ENCODE measurements at places on chromosomes 3 and 15. TPM values are rescaled to one million over a fixed set of nuclear protein-coding genes. Genes with fewer than 3 reads are reported as not detected.

DNA sequence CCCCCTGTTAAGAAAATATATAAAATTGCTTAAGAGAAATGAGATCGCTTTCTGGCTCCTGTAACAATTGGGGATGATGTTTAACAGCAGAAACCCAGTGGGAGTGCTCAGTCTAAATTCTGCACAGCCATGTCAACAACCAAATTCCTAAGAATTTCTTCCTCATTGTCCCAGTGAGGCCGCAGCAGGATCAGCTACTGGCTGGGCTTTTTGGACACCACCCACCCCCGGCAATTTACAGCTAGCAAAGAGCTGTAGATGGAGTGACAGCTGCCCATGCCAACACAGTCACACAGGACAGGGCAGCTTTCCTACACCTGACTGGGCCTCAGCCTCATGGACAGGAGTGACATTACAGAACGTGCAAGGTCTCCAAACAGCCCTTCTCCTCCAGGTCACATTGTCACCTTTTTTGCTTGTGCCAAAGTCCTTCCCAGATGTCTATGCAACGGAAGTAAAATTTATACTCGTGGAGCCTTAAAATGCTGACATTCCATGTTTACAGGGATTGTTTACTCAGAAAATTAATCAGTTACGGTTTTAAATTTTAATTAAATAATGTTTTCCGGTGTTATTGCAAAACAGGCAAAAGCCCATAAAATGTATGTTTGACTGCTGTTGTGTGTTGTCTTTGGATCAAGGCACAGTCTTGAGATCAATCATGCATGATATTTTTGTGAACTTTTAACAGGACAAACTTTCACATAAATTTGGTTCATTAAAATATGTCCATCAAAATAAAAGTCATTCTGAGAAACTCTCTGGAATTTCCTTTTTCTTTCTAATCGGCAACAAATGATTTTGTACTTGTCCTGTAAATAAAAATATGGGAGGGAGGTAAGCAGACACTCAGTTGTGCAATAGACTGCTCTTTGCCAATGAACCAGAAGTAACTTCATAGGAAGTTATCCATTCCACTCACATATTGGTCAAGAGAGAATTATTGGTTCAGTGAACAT, 943.2 kb downstream of the MCTP2 start:
- DNase-seq = peak; percentile 15

GRCh38 chr15:41946970-41947369, 25.4 kb downstream of the EHD4 start:
- no peak for DNase-seq

DNA sequence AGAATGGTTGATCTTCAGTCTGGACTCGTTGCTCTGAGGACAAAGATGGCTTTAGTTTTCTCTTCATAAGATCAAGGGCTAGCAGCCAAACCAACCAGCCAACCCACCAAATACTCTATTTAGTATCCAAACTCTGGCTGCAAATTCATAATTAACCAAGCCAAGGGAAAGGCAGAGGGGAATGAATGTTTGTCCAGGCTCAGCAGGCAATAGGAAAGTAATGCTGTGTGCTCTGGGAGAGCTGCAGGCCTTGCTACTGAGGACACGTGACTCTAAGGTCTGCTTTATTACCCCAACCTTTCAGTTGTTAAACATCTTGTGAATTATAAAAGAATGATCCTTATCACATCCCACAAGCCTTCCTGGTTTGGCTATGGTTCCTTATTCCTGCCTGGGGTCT, 52.3 kb upstream of the GALNT15 start:
- peak; percentile 28 for DNase-seq

- DNase-seq = no peak
Measured at GRCh38 chr15:76328958-76329357, 7.6 kb upstream of the ISL2 start.

DNA sequence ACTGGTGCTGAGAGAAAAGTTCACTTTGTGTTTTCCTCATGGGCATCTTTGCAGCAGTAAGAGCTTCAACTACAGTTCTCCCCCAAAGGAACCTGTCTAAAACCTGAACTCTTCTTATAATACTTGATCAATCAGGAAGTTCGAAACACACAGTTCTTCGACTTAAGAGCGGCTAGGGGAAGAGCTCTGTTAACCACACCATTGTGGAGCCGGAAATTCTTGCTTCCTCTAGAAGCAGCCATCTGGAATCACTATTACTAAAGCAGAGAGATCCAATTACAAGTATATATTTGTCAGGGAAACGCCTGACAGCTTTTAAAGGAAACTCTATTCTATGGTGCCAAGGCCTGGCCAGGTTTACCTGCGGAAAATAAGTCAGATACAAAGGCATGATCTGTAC, 337.3 kb upstream of the CBLB start:
- DNase-seq = peak; percentile 89

DNA sequence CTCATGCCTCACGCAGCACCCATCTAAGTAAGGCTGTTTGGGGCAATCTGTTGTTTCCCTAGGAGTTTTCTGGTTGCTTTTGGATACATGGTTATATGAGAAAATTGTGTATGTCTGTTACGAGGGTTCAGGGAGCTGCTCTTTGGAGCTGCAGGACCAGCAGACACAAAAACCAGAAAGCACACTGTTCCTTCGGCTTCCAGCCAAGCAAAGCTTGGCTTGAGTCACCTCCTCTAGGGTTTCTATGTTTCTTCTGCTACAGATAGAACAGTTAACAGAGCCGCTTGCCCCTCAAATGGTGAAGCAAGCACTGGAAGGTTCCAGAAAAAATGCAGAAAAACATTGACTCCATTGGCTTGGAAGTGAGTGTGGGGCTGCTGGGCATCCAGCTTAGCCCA, 49.2 kb upstream of the CTDSPL start:
- DNase-seq = no peak

- DNase-seq = no peak
Measured at GRCh38 chr15:56980473-56980872, 62.0 kb downstream of the TCF12 start.

GRCh38 chr3:39550354-39551051, 83.0 kb downstream of the MOBP start:
- no peak for DNase-seq

DNA sequence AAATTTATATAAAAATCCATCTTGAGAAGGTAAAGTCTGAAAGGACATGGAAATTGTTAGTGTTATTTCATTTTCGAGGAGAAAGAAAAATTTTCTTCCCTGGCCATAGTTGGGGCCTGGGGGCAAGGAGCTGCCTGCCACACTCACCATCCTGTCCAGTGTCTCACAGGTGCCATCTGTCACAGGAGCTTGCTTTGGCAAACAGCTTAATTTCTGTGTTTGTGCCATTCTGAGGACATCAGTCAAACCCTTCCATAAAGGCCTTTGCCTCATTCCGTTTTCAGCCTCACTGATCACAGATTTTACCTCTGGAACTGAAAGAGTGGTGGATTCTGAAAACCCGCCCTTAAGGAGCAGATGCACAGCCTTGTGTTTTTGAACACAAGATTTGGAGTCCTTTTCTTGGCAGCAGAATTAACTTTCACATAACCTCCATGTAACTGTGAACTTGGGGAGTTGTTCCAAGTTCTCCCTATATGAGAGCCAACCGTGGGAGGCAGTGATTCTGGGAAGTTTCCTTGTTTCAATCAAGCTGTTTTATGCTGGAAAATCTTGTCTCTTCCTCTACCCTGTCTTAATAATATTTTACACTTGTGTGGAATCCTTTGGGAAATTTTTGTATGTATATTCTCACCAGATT, 254.7 kb downstream of the CACNA2D3 start:
- no peak for DNase-seq

DNA sequence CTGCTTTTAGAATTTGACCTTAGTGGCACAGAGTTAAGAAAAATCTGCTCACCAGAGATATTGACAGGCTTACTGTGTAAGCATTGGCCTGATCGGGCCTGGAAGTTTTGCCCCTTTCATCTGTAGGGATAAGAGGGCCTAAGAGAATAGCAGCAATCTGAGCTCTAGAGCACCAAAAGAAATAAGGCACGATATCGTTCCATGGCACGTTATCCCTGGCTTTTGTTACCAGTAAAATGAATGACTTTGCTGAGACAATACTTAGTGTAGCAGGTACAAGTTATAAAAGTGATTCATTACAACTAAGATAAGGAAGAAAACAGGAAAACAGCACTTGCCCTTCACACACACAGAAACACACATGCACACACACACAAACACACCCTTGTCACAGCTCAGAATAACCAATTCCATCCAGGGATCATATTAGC, 5.0 kb downstream of the THBS1 start:
- DNase-seq = peak; percentile 46

DNA sequence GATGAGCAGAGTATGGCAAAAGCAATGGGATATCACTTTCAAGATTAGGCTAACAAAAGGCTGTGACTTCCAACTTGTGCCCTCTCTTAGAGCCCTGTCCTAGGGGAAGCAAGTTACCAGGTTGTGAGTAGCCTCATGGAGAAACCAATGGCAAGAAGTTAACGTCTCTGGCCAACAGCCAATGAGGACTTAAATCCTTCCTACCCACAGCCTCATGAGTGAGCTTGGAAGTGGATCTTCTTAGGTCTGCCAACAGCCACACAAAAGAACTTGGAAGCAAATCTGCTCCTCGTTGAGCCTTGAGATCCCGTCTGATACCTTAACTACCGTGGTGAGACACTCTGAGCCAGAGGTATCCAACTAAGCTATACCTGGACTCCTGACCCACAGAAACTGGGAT, 5.7 kb downstream of the NME9 start:
- no peak for DNase-seq

GRCh38 chr3:62475306-62475705, 102.0 kb upstream of the FEZF2 start:
- no peak for DNase-seq

- DNase-seq = no peak
Measured at GRCh38 chr3:121063628-121064027, 155.6 kb downstream of the STXBP5L start.

GRCh38 chr3:23071296-23071695, 131.8 kb upstream of the UBE2E2 start:
- peak; percentile 18 for DNase-seq

GRCh38 chr3:10753964-10754363, 62.1 kb upstream of the SLC6A11 start:
- peak; percentile 70 for DNase-seq

DNA sequence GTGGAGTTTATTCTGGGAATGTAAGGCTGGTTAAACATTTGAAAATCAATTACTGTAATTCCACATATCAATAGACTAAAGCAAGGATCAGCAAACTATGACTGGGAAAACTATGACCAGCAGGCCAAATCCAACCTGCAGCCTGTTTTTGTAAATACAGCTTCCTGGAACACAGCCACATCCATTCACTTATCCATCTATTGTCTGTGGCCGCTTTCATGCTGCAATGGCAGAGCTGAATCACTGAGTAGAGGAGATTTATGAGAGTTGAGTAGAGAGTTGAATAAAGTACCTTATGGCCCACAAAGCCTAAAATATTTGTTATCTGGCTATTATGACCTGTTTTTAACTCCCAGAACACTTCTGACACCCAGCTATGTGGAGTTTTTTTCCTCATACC, 12.2 kb downstream of the MYLK start:
- peak; percentile 74 for DNase-seq

- DNase-seq = peak; percentile 54
Measured at GRCh38 chr15:98801234-98801561, 152.9 kb downstream of the IGF1R start.

DNA sequence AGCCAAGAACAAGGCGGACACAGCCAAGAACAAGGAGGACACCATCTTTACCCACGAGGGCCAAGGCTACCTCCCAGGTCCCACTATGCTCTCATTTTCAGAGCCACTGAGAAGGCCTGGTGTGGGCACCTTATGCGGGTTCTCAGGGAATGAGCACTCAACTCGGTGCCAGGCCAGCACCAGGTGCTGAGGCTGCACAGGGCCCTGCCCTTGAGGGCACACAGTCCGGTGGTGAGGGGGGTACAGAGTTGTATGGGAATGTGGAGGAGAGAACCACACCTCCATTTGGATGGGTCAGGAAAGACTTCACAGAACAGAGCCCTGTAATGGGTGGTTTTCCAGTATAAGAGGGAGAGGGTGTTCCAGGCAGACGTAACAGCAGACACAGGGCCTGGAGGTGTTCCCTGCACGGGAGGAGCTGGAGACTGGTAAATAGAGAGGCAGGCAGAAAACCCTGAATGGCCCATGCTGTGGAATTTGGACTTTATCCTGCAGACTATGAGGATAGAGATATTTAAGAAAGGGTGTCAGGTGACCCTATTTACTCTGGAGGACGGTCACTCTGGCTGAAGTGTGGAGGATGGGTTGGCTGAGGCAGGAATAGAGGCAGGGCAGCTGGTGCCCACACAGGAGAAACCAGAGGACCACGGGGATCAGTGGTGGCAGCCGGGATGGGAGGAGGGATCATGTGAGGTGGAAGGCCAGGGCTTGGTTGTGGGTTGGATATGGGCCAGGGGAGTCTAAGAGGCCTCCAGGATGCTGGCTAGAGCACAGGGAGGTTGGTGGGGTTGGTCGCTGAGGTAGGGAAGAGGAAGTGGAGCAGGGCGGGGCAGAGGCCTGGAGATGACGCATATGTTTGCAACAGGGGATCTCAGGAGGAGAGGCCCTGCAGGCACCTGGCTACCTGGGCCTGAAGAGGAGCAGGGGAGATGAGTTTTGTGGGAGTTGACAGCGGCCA, 34.6 kb downstream of the CRABP1 start:
- DNase-seq = no peak

DNA sequence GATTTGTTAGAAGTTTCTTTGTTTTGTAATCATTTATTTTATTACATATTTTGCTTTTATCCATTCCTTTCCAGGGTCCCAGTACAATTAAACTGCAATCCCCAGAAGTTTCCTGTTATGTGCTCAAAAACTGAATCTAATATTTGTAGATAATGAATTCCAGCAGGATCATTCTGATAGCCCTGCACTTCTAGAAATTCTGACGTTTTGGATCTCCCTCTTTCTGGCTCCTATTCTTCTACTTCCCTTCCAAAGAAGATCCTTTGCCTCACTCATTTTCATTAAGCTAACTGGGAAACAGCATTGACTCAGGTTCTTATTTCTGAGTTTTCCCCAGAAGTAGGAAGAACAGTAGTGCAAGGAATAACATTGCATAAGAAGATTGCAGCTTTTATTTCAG, 9.9 kb downstream of the P3H2 start:
- DNase-seq = no peak

DNA sequence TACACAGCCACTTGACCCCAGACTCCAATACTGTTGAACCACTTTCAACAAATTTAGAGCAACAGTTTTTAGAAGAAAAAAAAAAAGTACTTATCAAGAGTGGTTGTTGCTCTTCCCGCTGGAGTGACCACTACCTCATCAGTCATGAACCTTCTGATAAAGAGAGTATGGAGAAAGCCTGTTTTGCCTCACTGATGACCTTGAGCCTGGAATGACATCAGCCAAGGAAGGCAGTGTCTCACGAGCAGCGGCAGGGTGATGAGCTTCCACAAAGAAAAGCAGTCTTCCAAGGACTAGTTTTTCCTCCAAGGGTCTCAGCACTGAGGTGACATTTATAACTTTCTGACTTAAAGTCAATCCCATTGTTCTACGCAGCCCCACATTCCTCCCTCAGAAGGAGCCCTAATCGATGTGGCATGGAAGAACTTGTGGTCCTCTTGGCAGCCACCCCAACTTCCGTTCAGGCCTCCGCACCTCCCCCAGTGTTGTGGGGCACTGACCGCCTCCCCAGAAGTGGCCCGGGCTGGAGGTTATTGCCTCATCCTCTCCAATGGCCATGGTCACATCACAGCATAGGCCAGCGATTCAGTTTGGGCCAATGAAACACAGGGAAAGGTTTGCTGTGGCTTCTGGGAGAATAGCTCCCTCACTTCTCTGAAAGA, 1.8 kb upstream of the CYP11A1 start:
- DNase-seq = no peak

MYH15 gene
- total RNA-seq = under 0.01 TPM

CAPN3 gene
- 2.4 TPM for total RNA-seq

ATP10A gene
- 0.05 TPM for total RNA-seq

GPR87 gene
- not detected for total RNA-seq

MYLK gene
- 69.6 TPM for total RNA-seq

SCN11A gene
- total RNA-seq = not detected

SLC22A14 gene
- 0.17 TPM for total RNA-seq
